GM10248 (cell line): ENCODE measurements at places on chromosomes 5 and 9.

- no peak for DNase-seq
Observed at GRCh38 chr9:125137200-125137599, 6.1 kb downstream of the SCAI start.

- DNase-seq = no peak
Observed at GRCh38 chr9:134753191-134753590, 111.6 kb downstream of the COL5A1 start.

GRCh38 chr5:115641948-115642347 is 16.1 kb upstream of the TMED7 start:
- no peak for DNase-seq

GRCh38 chr5:79560771-79561524 is 47.0 kb upstream of the HOMER1 start:
- DNase-seq = peak; percentile 64

GRCh38 chr5:127930311-127930710 is 153.3 kb upstream of the SLC12A2 start:
- no peak for DNase-seq

DNA sequence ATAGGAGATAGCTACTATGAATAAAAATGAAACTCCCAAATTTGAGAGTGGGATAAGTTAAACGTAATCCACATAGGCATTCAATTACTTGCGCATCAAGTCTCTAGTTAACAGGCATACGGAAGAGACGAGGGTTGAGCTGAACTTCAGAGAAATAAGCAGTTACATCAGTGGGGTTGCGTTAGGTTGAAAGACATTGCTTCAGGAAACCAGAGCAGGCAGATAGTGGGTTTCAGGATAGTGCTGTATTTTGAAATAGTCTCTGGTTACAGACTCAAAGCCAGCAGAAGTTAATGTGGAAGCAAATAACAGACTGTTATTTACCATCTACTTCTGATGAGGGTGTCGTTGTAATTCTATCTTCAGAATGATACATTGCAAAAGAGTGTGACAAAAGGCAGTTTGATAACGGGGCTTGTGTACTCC is 533.4 kb downstream of the PDE4D start:
- no peak for DNase-seq

DNA sequence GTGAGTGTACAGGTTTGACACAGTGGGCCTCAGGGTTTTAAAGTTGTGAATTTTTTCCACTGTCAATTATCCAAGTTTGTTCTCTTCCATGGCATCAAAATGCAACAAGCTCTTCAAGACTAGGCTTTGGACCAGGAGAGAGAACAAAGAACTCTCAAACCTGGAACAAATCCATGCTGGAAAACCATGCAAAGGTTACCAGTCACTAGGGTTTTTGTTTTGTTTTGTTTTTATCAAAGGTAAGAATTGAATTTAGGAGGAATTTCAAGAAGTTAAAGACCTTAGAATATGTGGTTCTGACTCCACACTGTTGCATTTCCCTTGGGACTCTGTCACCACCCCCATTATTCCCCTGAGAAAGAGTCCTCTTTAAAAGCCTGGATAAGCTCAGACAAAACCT is 191.1 kb upstream of the PIK3R1 start:
- DNase-seq = no peak

GRCh38 chr9:37534901-37535300 is 41.3 kb downstream of the FBXO10 start:
- DNase-seq = no peak

GRCh38 chr5:137696481-137696880 is 39.4 kb downstream of the KLHL3 start:
- no peak for DNase-seq

GRCh38 chr9:93471124-93471523 is 17.7 kb upstream of the FAM120AOS start:
- DNase-seq = no peak

GRCh38 chr9:35891646-35892045 is 14.4 kb upstream of the HRCT1 start:
- no peak for DNase-seq

DNA sequence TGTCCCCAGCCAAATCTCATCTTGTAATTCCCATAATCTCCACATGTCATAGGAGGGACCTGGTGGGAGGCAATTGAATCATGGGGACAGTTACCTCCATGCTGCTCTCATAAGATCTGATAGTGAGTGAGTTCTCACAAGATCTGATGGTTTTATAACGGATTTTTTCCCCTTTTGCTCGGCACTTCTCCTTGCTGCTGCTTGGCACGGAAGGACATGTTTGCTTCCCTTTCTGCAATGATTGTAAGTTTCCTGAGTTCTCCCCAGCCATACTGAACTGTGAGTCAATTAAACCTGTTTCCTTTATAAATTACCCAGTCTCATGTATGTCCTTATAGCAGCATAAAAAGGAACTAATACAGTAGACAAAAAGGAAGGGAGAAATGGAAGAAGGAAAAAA is 76.7 kb upstream of the CCNG1 start:
- DNase-seq = no peak

- DNase-seq = no peak
Observed at GRCh38 chr5:170493028-170493820, 10.6 kb upstream of the KCNIP1 start.
